ENCODE measurements at places on chromosomes 7 and 10.

DNA sequence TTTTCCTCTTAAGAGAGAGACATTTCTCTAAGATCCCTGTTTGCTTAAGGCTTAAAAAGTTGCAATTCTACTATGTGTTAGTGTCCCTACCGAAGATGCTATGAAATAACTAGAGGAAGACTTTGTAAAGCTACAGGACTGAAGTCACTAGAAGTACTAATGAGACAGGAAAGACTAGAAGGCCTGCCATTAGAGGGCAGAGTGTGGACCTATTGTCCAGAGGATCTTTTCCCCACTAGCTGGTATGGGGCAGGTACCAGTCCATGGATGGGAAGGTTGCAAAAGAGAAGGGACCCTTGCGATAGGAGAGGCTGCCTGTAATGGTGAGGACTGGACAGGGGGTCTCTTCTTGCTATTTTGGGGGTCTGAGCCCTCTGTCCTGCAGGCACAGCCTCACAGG, 178.1 kb downstream of the TMEM178B start:
- DNase-seq = no peak

DNA sequence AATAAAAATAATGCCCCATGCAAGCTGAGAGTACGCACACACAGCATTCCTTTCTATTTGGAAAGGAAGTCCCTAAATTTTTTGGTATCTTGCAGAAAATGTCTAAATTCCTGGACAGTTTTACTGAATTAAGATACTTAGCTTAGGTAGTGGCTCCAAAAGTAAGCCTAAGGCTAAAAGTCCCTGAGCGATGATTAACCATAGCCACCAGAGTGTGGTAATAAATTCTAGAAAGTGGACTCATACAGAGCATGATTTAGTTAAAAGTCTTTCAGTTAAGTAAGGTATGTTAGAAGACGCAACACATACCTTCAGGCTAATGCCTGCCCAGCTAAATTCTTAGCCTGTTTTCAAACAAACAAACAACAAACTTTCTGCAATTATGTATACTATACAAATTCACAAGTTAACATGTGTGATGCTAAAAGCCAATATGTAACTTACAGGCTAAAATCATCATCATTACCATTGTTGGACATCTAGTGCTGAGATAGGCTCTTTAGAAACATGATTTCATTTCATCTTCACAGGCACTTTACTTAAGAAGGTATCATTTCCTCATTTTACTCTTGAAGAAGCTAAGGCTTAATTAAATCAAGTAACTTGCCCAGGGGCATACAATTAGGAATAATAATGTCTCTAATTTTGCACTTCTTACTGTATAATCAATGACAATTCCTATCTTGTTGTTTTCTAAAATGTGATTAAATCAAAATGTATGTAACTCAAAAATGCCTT, 261.4 kb upstream of the YAE1 start:
- no peak for DNase-seq

- DNase-seq = no peak
These were observed 43.4 kb upstream of the DNAJB6 start for GRCh38 chr7:157293413-157293788.

GRCh38 chr7:99109108-99110051, 34.5 kb downstream of the SMURF1 start:
- DNase-seq = peak; percentile 36

DNA sequence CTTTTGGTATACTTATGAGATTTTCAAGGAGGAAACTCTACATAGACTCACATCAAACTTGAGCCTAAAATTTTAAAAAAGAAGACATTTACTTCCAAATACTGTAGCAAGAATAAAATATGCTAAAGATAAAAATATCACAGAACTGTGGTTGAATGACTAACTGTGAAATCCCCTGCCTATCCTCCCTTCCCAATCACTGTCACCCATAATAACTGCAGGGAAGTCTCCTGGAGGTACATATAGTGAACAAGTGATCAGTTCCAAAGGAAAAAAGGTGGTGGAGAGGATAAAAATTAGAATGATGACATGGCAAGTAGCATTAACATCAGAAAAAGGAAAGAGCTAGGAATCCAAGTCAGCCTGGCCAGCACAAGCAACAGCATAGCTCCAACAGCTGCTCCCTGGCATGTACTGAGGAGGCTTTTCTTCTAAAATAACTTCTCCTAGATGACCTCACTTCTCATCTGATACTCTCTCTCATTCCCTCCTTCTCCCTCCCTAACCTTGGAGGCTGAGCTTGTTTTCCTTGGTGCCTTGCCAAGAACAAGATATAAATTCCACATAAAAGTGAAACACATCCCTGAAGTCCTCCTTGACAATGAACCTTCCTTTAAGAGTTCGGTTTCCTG, 124.0 kb downstream of the IQUB start:
- no peak for DNase-seq
